ENCODE measurements at places on chromosomes 6 and 20.

- peak; percentile 88 for DNase-seq
Observed at GRCh38 chr6:110944681-110945151, 13.8 kb upstream of the GTF3C6 start.

DNA sequence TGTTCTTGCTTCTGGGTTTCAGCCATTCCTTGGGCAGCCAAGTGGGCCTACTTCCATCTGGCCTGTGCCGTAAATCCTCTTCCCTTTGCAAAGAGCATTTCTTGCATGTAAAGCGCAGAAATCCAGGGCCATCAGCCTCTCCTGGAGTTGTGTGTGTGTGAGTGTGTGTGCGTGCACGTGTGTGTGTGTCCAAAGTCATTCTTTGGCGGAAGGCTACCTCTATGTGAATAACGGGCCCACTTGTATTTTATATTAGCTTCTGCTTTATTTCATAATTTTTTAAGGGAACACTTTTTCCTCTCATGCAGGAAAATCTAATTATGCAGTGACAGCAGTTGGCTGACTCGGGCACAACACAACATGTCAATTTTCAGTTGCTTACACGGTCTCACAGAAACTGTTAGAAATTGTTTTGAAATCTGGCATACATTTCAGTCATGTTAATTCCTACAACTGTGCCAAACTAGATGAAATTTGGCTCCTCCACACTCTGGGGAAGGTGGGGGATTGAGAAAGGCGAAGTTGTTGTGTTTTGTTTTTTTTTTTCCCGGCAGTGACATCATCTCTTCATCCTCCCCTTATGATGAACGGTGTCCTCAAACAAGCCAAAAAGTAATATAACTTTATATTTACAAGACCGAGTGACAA lies 223.7 kb upstream of the TSHZ2 start:
- no peak for DNase-seq

DNA sequence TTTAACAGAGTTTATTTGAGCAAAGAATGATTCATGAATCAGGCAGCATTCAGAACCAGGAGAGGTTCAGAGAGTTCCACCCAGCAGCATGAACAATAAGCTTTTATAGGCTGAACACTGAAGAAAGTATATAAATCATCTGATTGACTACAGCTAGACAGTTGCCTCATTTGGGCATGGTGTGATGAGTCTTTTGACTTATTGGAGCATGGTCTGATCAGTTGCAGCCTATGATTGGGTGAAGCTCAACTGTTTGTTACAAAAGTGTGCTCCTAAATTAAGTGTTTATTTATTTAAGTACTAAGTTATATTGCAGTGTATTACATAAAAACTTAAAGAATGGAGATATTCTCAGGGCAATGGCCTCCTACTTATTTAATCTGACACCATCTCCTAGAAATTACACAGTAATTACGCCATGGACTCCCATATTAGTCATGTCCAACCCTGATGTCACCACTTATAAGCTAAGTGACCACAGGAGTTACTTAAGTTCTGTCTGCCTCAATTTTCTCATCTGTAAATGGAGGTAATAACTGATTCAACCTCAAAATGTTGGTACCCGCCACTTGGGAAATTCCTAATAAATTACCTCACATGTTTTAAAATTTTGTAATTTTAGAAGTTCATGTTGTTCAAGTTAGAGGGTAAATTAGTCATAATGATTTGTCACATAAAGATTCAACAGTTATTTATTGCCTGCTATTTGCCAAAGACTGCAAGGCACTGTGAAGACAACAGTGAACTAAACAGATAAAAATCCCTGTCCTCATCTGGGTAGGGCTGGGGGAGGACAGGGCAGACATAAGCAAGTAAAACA lies 15.2 kb upstream of the ROS1 start:
- peak; percentile 71 for DNase-seq

- DNase-seq: no peak
Observed at GRCh38 chr6:14129575-14129974, 12.0 kb downstream of the CD83 start.

DNA sequence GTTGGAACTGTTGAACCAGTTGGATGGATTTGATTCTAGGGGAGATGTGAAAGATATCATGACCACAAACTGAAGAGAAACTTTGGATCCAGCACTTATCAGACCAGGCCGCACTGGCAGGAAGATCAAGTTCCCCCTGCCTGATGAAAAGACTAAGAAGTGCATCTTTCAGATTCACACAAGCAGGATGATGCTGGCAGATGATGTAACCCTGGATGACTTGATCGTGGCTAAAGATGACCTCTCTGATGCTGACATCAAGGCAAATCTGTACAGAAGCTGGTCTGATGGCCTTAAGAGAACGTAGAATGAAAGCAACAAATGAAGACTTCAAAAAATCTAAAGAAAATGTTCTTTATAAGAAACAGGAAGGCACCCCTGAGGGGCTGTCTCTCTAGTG lies 72.8 kb upstream of the CDYL start:
- peak; percentile 79 for DNase-seq

- no peak for DNase-seq
Observed at GRCh38 chr6:157017861-157018260, 240.7 kb downstream of the ARID1B start.

DNA sequence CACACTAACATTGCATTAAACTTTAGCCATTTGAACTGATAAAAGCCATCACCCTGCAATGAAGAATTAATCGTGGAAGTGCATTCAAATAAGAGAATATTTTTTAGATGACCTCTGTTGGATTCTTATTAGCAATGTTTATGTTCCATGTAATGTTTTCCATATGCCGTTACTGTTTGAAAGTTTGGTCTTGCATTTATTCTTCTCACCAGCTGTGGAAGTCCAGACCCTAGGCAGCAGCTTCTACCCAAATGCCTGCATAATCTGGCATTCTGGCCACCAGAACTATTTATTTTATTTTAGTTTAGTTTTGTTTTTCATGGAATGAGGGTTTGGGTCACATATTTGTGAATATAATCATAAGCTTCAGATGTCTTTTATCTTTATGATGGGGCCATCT lies 140.4 kb downstream of the SAMD5 start:
- no peak for DNase-seq

- no peak for DNase-seq
Observed at GRCh38 chr6:95819939-95820338, 195.8 kb upstream of the FUT9 start.

DNA sequence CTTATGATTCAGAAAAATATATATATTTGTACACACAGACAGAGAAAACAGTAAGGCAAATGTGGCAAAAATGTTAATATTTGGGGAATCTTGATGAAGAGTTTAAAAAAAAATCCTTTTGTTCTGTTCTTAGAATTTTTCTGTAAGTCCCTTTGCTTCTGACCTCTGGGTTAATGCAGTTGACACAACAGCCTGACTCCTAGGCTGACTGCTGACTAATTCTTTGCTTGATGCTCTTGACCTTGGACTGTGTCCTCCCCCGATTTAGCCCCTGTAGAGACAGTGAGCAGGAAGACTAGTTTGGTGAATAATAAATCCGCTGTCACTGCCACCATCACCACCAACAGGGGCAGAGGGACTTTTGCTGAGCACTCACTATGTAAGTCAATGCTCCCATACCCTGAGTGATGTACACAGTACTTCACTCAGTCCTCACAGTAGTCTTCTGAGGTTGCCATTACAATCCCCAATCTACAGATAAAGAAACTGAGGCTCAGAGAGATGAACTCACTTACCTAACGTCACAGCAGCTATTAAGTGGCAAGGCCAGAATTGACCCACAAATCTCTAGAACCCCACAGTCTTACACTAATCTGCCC lies 71.7 kb downstream of the SNX5 start:
- peak; percentile 46 for DNase-seq

DNA sequence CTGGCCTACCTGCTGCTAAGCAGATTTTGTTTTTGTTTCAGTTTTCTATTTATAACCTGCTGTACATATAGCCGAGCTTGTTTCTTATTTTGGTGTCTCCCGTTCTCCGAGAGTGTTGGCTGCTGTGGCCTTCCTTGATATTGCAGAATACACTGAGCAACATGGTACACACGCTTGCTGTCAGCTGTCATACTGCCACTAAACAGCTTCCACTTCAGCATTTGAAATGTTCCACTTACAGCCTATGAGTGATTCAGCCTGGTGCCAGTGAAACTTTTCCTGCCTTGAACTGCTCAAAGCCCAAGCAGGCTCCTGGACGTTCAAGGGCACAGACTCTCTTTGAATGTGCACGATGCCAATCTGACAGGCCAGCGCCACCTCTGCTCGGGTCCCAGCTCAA lies 87.1 kb downstream of the PSMG4 start:
- no peak for DNase-seq

- peak; percentile 88 for DNase-seq
Observed at GRCh38 chr6:37819802-37820717, 533 bp downstream of the ZFAND3 start.

GRCh38 chr6:41334482-41335040 lies 847 bp upstream of the NCR2 start:
- no peak for DNase-seq

- no peak for DNase-seq
Observed at GRCh38 chr6:33108307-33108706, 32.5 kb downstream of the HLA-DPB1 start.

All from suppressor macrophage treated with lipopolysaccharide for 4 hours (primary cell).